ENCODE measurements at places on chromosomes 5 and 9. TPM values are rescaled to one million over a fixed set of nuclear protein-coding genes. Genes with fewer than 3 reads are reported as not detected.
A peak's percentile ranks its signal among the peaks of the same experiment; 100 is the strongest.

GRCh38 chr5:150261231-150261630 lies 28.3 kb downstream of the CAMK2A start:
- no peak for DNase-seq

GRCh38 chr5:155700333-155700732 lies 626.6 kb upstream of the SGCD start:
- DNase-seq = no peak

DNA sequence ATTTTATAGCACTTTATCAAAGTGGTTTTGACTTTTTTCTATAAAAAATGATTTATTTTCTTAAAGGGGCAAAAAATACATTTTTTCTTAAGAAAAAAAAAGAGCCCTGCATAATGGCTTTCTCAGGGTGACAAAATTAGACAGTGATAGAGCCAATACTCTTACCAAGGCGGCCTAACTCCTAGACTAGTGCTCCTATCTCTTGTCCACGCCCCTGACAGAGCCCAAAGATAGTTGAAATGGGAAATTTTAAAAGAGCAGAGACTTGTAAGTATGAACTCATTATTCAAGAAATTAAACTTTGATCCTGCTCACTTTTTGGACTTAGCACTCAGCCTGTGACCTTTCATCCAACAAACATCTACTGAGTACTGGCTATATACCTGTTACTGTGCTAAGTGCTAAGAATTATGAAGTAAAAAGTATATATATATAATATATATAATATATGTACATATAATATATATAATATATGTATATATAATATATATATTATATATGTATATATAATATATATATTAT lies 1.2 kb downstream of the INVS start:
- DNase-seq = no peak

DNA sequence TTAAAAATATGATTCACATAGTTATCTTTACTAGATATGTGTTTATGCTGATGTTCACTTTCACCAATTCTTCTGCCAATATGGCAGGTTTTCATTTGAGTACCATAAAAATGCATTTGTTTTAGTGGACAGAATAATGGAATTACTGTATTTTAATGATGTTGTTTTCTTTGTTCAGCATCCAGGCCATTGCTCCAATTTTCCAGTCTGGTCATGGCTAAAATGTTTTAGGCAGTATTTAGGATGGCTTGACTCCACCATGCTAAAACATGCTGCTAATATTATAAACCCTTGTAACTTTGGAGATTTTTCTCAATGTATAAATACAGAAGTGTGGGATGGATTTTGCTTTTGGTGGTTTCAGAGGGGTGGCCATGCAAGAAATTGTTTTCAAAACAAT lies 273.0 kb upstream of the RPS23 start:
- DNase-seq = no peak

DNA sequence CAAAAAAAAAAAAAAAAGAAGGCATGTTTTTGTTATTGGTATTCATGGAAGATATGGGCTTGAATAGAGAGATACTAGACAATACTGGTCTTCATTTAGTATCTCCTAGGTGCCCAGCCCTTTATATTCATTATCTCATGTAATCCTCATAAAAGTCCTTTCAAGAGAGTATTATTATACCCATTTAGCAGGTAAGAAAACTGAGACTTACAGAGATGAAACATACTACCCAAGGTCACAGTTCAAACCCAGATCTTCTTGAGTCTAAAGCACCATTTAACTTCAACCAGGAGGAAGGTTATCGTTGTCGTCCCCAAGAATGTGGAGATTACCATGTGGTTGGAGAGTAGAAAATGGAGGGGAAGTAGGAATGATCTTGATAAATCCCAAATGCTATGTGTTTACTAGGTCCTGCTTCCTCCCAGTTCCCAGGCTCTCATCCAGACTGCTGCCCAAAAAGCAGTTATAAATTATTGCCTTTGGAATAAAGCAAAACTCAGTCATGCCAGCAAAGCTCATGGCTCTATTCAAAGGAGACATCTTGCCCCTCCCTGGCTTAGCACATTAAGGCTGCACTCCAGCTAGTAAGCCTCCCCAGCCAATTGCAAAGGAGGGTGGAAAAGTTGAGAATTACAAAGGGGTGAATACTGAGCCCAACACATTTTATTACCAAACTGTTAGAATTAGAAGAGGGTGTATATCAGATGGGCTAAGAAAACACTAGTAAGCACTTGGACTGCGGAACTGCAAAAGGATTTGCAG lies 163.9 kb downstream of the PIK3R1 start:
- no peak for DNase-seq

DNA sequence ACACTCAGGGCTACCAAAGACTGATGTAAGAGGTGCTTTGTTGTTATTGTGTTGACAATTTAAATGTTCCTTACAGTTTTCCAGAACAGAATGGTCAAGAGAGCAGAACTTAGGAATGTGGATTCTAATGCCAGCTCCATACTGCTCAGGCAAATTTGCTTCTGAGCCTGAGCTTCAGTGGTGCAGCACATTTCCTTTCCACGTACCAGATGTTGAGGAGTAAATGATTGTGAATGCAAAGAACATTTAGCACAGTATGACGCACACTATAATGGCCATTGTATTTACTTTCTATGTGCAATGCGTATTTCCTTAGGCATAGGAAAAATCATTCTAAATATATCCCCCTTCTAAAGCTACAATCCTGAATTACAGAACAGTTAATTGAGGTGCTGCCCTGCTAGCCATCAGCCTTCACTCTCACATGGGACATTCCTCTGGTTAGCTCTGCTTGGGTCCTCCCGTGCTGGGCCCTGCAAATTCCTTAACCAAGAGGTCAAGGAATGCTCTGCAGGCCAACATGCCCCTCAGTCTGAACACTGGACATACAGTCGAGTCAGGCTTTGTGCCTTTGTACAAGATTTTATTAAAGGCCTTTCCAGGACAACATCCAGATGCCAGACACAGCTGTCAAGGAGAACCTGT lies 21.1 kb upstream of the TMEM174 start:
- DNase-seq = no peak

DNA sequence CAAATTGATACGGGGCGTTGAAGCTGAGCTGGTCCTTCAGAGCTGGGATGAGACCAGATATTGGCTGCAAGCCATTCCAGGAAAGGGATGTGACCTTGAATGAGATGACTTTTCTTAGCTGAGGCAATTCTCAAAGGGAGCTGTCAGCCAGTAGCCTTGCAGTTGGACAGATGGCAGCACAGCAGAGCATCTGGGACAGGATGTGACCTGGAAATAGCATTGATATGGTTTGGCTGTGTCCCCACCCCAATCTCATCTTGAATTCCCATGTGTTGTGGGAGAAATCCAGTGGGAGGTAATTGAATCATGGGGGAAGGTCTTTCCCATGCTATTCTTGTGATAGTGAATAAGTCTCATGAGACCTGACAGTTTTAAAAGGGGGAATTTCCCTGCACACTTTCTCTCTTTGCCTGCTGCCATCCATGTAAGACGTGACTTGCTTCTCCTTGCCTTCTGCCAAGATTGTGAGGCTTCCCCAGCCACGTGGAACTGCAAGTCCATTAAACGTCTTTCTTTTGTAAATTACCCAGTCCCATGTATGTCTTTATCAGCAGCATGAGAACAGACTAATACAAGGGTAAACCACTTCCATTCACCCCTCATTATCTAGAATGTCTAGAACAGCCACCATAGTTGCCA lies 19.8 kb upstream of the MTX3 start:
- no peak for DNase-seq

DNA sequence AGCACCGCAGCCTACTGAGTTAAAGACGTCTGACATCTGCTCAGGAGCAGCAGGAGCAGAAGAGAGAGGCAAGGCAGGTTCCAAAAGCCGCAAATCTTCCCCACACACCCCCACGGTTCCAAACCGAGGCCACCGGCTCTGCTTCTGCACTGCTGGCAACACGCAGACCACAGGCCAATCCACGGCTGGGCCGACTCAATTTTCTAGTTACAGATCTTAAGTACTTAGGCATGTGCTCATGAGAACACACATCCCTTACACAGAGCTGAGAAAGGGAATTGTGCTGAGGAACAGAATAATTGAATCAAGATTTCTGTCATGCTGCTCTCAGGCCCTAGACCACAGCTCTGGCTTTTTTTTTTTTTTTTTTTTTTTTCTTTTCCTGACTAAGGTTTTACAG lies 32.6 kb downstream of the PAX5 start:
- DNase-seq = no peak

DNA sequence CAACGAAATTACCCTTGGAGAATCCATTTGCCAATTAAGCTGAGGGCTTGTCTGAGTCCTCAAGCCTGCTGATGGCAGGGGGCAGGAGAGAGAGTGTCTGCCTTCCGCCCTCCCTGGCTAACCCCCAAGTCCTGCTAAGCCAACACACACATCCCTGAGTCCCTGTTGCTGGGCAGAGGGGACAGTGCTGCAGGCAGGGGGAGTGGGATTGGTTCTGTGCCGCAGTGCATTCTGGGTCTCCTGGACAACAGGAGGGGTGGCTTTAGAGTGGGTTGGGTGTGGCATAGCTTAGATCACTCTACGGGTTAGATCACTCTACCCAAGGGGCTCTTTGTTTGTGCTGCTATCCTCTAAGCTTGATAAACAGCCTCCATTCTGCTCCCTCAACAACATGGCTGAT lies 427.7 kb downstream of the CDK5RAP2 start:
- no peak for DNase-seq

- DNase-seq = no peak
Measured at GRCh38 chr9:96299823-96300222, 2.2 kb downstream of the HSD17B3 start.

- no peak for DNase-seq
Measured at GRCh38 chr5:15703901-15704300, 203.9 kb downstream of the FBXL7 start.

GRCh38 chr9:38067859-38068681 lies 957 bp downstream of the SHB start:
- DNase-seq = no peak

- no peak for DNase-seq
Measured at GRCh38 chr9:132214027-132214622, 52.3 kb downstream of the NTNG2 start.

GRCh38 chr5:110738812-110739651 lies at the start of gene SLC25A46:
TSS of gene SLC25A46 (plus strand) at chr5:110739007. CDS start at chr5:110739120, 113 bp downstream.
- DNase-seq = peak; percentile 58

- no peak for DNase-seq
Measured at GRCh38 chr9:134656334-134657006, 14.9 kb downstream of the COL5A1 start.

- no peak for DNase-seq
Measured at GRCh38 chr9:127112735-127113161, 9.7 kb downstream of the ANGPTL2 start.

- no peak for DNase-seq
Measured at GRCh38 chr9:80093695-80094094, 521.9 kb downstream of the TLE4 start.

DNA sequence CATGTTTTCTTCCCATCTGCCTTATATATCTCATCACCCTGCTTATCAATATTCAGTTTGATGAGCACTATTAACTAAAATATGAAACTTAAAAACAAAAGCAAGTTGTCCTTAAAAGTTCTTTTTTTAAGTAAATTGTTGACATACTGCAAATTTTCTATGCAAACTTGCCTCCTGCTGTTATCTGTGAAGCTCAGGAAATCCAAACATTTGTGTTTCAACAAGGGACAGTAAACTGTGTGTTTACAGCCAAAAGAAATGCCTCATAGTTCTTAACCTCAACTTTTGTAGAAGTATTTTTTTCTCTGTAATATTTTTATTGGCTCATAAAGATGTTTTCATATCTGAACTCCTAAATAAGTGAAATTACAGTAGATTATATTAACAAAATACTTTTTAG lies 7.7 kb upstream of the TTC23L start:
- no peak for DNase-seq

GRCh38 chr5:87061046-87061445 lies 206.6 kb upstream of the RASA1 start:
- no peak for DNase-seq

DNA sequence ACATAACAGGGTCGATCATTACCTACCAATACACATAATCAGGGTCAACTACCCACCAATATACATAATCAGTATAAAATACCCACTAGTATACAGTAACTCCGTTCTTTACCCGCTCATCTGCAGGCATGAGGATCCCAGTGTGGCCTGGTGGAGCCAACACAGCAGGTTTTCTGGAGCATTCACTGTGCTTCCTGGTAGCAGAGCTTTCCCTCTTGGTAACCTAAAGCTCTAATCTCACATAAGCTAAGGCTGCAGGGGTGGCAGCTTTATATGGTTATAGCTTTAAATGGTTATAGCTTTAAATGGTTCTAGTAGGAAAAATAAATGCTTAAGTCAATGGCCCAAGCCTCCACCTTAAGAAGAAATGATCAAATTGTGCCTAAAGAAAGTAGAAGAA lies 11.9 kb downstream of the LCN1 start:
- DNase-seq = no peak

DNA sequence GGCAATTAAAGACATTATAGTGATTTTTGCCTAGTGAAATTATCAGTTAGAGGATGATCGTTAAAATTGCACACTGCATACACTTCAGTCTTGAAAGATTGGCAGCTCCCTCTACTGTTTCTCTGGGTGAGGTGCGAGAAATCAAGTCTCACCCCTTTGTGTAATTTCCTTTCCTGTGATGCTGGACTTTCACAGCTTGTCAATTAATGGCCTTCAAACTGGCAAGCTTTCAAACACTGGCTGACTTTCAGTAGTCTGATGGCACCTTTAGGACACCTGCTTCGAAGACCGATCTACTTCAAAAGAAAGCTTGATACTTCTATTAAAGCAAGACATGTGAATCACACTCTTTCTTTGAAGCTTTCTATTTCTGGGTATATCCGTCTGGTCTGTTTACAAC lies 706.7 kb upstream of the PTPRD start:
- no peak for DNase-seq

DNA sequence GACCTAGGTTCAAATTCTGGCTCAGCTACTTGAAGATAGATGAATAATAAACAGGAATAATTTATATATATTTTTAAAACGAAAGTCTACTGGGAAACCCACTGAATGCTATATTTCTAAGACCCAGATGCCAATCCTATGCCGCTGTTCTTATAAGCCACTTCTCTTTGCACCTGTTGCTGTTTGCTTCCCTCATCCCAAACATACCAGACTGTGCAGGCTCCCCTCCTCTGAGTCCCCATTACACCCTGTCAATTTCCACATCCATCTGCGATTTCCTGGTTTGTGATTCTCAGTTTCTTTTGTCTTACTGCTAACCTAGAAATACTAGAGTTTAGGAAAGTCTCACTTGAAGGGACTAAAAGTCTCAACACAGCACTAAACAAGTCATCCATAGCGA lies 92.8 kb upstream of the CAST start:
- no peak for DNase-seq

OR1J2 gene
- total RNA-seq = not detected

ABCA1 gene
- total RNA-seq = 13.7 TPM

PCDHGB1 gene
- 0.29 TPM for total RNA-seq

CSF2 gene
- total RNA-seq = 13.2 TPM

IL33 gene
- total RNA-seq = not detected

POMT1 gene
- total RNA-seq = 22.4 TPM

FXN gene
- total RNA-seq = 1.6 TPM

PLAC8L1 gene
- total RNA-seq = not detected

PRDM9 gene
- not detected for total RNA-seq

WDR31 gene
- 0.14 TPM for total RNA-seq

EGFL7 gene
- total RNA-seq = 15.6 TPM

PRUNE2 gene
- total RNA-seq = 0.63 TPM

PIP5K1B gene
- total RNA-seq = not detected

Measured in epithelial cell of proximal tubule (primary cell).